ENCODE measurements at places on chromosomes 3 and 15.

DNA sequence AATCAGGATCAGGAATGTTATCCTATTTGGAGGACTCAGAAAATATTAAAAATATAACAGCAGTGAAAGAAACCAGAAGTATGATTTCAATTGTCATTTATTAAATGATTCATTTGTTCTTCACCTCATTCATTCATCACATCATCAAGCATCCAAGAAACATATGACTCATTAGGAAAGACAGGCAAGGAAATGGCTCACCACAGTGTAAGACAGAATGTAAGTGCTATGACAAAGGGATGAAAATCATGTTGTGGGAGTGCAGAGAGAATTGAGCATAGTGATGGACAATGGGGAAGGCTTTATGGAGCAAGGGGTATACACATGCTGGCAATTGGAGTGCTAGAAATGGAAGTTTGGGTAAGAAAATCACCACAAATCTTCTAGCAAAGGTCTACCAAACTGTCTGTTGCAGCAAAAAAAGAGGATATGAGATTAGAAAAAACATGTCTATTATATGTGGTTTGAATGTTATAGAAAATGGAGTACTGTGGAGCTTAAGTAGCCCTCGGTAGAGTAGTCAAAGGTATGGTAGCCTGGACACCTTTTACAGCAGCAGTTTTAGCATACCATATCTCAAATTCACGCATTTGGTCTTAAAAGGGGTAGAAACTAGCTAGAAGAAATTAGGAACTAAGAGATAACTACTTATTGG is 111.1 kb upstream of the GPR149 start:
- DNase-seq: no peak

- no peak for DNase-seq
Observed at GRCh38 chr15:57395292-57395691, 19.0 kb downstream of the CGNL1 start.

DNA sequence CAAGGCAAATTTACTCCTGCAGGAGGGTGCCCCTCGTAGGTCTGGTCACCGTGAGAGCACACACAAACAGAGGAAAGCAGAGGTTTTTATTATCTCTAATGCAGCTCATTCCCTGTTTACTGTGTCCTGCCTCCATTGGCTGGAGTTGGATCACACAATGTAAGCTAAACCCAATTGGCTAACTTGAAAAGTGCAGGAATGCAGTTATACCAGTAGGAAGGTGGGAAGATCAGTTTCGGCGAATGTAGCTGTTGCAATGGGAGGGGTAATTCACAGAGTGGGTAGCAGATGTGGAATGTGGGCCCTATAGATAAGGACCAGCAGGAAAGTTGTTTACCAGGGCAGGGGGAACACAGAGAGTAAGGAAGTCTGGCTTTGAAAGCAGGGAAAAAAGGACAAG is 42.5 kb upstream of the NPAP1 start:
- no peak for DNase-seq

GRCh38 chr3:65314916-65315315 is 627.1 kb upstream of the ADAMTS9 start:
- no peak for DNase-seq

GRCh38 chr3:9007213-9007612 is 43.9 kb upstream of the RAD18 start:
- no peak for DNase-seq

GRCh38 chr3:154614078-154614477 is 184.1 kb upstream of the GPR149 start:
- no peak for DNase-seq

GRCh38 chr15:51751697-51752683 is 593 bp downstream of the TMOD2 start:
- no peak for DNase-seq

- no peak for DNase-seq
Observed at GRCh38 chr3:160210341-160210740, 14.9 kb upstream of the C3orf80 start.

DNA sequence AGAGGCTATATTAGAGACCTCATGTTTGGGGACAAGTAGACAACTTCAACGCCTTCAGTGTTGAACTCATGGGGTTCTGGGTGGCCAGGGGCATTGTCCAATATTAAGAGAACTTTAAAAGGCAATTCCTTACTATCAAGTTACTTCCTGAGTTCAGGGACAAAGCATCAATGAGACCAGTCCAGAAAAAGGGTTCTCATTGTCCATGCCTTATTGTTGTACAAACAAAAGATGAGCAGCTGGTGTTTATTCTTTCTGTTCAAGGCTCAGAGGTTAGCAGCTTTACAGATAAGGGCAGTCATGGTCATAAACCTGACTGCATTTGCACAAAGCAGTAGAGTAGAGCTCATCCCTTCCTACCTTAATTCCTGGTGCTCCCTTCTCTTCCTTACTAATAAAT is 18.5 kb upstream of the PDHB start:
- no peak for DNase-seq

DNA sequence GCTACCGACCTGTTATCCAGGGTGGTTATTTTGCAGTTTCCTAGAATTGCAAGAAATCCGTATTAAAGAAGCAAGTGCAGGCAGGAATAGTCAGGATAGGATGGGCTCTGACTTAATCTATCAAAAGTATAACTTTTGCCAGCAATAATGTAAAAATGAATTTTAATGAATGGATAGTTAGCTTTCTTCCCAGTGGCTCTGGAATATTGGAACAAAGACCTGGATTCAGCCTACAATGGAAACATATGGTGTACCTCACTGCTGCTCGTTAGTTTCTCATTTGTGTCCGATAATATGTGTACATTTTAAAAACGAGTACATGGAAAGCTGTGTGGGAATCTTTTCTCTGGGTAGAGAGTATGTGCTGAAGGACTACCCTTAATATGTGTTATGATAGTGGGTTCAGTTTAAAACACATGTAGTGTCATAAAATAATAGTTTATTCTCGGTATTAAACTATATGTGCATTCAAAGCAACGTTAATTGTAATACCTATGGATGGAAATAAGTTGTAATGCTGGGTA is 805 bp downstream of the SERPINI1 start:
- DNase-seq: no peak

DNA sequence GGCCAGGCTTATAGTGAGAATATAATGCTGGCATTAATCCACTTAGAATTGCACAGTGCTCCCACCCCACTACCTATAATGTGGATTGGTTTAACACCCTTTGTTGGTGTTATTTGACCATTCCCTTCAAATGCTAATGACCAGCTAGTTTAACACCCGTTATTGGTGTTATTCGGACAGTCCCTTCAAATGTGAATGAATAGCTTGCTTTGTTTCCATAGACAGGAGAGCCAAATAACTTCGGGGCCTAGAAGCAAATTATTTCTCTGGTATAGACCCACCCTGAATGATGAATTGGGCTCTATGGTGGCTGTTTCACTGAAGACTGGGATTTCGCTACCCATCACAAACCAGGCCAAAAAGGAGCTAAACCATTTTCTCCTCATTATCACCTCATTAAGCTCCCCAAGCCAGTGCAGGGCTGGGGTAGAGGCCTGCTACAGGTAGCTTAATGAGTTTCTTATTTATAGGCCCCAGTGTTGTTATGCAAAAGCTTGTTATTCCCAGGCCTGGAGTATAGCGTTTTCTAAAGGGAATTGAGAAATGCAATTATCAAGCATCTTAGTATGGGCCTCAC is 494.1 kb upstream of the DPH6 start:
- DNase-seq: no peak

GRCh38 chr15:81256916-81257315 is 60.2 kb downstream of the IL16 start:
- DNase-seq: no peak

- peak; percentile 37 for DNase-seq
Observed at GRCh38 chr3:129485721-129486663, 42.4 kb upstream of the RHO start.

- DNase-seq: no peak
Observed at GRCh38 chr3:194562986-194563385, 70.2 kb downstream of the TMEM44 start.

GRCh38 chr15:100175406-100176114 is 166.2 kb downstream of the ADAMTS17 start:
- no peak for DNase-seq

- no peak for DNase-seq
Observed at GRCh38 chr3:105806359-105806758, 62.5 kb downstream of the CBLB start.

- no peak for DNase-seq
Observed at GRCh38 chr3:50156549-50157493, 1.7 kb downstream of the SEMA3F start.

DNA sequence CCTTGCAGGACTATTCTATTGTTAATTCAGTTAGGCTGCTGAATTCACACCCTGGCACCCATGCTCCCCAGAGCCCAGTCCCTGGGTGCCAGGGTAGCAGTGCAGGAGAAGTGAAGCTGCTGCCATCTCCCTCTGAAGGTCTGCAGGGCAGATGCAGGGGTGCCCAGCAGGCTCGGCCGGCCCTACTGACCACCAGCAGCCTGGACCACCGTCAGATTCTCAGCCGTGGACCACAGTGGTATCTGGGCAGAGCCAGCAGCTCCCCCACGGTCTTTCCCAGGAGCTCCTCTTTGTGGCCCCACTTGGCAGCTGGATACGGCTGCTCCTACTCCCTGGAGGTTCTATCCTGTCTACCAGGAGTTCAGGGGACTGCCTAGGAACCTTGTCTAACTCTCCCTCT is 46.8 kb downstream of the ALDH1L1 start:
- DNase-seq: no peak

DNA sequence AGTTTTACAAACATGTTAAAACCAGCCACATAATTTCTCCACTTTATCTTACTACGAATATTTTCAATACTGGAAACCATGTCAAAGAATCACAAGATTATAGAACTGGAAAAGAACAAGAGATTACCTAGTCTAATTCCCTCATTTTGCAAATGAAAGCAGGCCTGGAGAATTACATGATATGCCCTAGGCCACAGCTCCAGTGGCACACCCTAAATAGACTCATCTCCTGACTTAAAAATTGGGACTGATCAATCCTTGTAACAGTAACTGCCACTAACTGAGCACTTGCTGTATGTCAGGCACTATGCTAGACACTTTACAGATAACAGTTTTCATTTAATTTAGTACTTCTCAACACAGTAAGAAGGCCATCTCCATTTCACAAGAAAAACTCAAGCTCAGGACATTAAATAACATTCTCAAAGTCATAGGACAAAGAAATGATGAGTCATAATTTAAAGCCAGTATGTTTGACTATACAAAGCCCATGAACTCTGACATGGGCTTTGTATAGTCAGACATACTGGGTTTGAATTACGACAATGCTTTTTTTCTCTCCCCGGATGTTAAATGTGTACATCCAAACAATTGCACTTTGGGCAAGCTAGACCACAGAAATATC is 9.4 kb downstream of the IGSF11 start:
- no peak for DNase-seq

DNA sequence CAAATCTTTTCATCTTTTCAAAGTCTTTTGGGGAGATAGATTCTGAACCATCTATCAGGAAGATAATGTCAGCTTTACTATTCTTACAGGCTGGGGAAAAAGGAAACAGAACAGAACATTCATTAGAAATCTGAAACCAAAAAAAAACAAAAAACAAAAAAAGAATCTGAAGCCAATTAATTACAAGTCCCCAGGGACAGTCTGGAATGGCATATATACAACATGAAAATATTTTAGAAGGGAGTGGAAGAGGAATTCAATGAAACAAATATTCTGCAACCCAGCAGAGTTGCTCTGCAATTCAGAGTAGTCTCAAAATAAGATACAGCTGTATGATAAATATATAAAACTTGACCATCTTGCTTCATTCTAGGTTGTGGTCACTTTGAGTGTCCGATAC is 41.7 kb upstream of the CAPN7 start:
- no peak for DNase-seq

DNA sequence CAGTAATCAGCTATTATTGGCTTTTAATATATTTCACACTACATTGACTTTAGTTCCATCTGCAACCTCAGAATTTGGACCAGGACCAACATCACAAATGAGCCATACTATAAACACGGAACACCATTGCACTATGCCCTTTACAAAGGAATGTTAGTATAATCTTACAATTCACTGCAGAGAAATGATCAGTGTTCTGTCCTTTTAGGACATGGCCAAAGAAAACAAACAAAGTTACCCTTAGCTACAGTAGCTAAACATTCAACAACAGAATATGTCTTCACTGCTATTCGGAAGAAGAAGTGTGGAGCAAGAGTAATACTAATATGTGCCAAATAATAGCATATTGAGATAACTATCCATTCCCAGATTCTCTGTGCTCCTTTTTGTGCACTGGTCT is 90.4 kb downstream of the NAALADL2 start:
- no peak for DNase-seq

DNA sequence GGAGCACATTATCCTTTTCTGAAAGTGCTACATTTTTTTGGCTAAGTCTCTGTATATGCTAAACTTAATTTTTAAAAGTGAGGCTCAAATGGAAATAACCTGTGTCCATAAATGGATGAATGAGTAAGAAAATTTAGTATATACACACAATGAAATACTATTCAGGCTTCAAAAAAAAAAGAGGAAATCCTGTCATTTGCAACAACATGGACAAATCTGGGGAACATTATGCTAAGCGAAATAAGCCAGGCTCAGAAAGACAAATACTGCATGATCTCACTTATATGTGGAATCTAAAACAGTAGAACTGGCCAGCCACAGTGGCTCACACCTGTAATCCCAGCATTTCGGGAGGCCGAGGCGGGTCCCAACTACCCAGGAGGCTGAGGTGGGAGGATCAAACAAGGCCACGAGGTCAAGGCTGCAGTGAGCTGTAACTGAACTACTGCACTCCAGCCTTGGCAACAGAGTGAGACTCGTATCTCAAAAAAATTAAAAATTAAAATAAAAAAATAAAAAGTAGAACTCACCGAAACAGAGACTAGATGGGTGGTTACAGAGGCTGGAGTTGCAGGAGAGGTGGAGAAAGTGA is 25.8 kb downstream of the CCDC12 start:
- DNase-seq: no peak

DNA sequence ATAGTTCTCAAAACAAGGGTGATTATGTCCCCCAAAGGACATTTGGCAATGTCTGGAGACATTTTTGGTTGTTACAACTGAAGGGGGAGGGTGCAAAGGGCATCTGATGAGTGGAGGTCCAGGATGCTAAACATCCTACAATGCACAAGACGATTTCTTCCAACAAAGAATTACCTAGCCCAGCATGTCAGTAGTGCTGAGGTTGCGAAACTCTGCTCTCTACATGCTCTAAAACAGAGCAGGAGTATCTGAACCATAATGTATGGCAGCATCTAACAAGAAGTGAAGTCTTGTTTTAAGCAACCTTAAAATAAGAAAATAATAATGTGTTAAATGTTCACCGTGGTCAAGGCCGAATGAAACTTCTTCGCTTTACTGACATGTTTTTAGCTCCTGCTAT is 7.0 kb downstream of the GYG1 start:
- DNase-seq: no peak

- no peak for DNase-seq
Observed at GRCh38 chr15:68045289-68046265, 8.5 kb upstream of the PIAS1 start.

DNA sequence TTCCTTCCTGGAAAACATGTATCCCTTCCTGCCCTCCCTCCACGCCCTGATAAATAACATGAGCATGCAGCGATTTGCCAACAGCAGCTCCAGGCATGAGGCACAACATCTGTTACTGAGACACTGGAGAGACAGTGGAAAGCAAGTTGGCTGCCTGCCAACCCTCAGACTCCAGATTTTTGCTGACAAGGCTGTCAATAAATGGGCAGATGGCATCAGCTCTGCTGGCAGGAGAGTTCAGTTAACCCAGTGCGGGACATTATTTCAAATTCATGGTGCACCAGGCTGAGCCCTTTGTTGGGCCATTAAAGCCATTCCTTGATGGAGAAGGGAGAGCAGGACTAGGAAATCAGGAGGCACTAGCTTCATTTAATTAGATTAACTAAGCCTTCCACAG is 293.3 kb downstream of the MEX3B start:
- peak; percentile 14 for DNase-seq

Data from C1 segment of cervical spinal cord (tissue), 14 donors.